ENCODE measurements at places on chromosomes 11 and 22.

DNA sequence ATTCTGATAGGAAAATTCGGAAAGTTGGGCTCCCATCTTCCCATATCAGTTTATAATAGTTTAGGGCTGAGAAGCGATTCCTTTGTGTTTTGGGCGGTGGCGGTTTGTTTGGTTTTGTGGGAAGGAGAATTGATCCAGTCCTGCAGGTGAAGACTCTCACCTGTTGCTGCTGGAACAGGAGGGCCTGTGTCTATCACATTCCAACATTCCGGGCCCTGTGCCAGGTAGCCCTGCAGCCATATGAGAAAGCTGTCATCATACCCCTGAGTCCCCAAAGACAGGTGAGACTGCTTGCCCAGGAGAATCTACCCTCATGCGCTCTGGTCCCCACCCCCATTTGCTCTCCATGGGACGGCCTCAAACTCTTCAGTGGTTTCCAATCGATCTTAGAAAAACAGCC lies 62.1 kb downstream of the TRAF6 start:
- DNase-seq = no peak

- DNase-seq = no peak
Measured at GRCh38 chr11:58919980-58920379, 19.3 kb upstream of the GLYATL1 start.

DNA sequence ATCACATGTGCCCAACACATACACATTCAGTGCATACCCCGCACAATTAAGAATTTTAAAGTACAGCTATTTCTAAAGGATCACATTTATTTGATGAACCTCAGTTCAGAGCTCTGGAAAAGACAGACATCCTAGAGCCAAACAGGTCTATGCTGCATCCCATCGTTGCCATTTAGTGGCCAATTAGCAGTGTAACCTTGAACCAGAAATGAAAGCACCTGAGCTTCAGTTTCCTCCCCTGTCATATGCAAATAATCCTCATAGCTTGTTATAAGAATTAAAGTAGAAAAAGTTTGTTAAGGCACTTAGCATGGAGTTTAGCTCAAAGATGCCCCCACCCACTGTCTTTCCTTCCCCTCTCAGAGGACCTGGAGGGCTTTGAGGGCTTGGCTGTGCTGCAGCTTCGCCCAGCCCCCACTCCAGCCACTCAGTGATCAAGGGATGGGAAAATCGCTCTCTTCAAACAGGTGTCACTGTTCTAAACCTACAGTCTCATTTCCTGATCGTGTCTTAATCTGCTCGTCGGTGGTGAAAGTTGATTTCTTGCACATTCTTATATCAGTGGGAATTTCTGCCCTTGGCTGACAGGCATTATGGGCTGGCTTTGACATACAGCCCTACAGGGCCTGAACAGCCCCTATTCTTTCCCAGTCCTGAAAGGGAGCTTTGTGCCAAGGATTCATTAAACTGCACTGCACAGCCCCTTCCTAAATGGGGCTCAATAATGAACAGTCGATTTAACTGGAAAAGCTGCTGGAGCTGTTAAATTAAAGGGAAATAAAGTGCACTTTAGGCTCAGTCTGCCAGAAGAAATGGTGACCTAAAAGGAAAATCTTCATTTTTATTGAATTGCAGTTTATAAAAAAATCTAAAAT lies 23.3 kb upstream of the FAM181B start:
- no peak for DNase-seq

DNA sequence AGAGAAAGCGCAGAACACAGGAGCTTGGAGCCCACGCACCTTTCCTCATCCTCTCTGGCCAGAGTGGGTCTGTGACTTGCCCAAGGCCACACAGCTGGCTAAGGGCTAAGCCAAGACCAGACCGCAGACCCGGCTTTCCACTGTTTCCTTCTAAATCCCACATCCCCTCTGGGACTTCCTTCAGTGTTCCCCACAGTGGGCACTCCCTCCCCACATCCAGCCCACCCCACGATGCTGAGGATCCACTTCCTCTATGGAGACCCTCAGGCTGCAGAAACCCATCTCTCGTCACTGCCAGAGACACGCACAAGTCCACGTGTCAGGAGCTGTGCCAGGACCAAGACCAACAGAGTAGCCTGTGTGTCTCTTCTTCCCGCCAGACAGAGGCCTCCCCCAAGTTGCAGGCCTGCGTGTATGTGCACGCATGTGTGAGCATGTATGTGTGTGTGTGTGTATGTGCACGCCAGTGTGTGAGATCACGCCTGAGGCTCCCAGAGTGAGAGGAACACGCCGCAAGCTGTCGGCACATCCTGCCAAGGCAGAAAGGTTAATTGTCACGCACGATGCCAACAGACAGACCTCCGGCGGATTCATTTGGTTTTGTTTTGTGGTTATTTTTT lies 21.6 kb downstream of the PDGFB start:
- no peak for DNase-seq

GRCh38 chr11:123381149-123381548 lies 48.9 kb upstream of the GRAMD1B start:
- DNase-seq = no peak

GRCh38 chr11:1770528-1770927 lies 6.8 kb upstream of the CTSD start:
- DNase-seq = no peak

- no peak for DNase-seq
Measured at GRCh38 chr22:29623553-29624169, 20.2 kb downstream of the NF2 start.

- no peak for DNase-seq
Measured at GRCh38 chr11:103924166-103925013, 112.0 kb upstream of the DDI1 start.

DNA sequence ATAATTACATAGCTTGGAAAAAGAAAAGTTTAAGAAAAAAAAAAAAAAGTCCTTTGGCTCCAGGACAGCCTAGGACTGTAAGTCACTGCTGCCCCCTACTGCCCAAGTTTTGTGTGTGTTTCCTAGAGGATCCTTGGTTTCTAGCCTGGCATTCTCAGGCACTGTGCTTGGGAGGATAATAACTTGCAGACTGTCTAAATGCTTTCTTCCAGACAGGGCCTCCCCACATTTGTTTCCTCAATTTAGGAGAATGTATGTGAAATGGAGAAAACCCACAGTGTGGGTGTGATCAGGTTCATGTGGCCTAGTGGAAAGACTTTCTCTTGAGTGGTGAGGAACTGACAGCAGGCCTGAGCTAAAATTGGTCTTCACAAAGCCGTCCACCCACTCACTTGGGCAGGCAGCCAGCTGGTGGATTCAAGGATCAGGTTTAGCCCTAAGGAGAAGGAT lies 191.0 kb downstream of the NAV2 start:
- DNase-seq = peak; percentile 67

DNA sequence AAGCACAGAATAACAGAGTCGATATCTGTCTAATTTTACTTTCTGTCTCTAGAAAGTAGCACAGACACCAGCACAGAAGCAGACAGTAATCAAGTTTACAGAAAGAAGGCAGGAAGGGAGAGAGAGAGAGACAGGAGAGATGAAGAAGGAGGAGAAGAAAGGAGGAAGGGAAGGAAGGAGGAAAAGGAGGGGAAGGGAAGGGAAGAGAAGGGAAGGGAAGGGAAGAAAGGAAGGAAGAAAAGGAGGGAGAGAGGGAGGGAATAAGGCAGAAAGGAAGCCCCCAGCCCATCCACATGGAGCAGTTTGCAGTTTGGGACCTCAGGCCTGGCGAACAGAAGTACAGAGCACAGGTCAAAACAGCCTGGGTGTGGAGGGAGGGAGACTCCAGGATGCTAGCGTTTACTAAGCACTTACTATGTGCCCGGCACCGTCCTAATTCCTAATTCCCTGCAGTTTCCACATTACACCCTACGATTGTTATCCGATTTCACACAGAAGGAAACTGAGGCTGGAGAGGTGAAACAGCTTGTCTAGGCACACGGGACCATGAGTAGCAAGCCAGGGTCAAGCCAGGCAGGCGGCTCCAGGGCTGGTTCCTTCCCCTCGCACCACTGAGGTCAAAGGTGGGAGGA lies 46.0 kb upstream of the WNT7B start:
- DNase-seq = no peak

GRCh38 chr22:23826510-23827350 lies 12.1 kb downstream of the DERL3 start:
- peak; percentile 75 for DNase-seq

- DNase-seq = no peak
Measured at GRCh38 chr11:87355596-87355995, 317.9 kb downstream of the TMEM135 start.

GRCh38 chr11:15665368-15665871 lies 550.7 kb downstream of the INSC start:
- no peak for DNase-seq

- DNase-seq = peak; percentile 65
Measured at GRCh38 chr22:25777870-25778269, 35.9 kb downstream of the MYO18B start.

GRCh38 chr22:39197578-39197977 lies 45.1 kb upstream of the CBX7 start:
- no peak for DNase-seq

- no peak for DNase-seq
Measured at GRCh38 chr11:65992056-65992455, 9.9 kb downstream of the EIF1AD start.

- DNase-seq = peak; percentile 79
Measured at GRCh38 chr11:85826116-85826855, 15.3 kb upstream of the SYTL2 start.

- no peak for DNase-seq
Measured at GRCh38 chr11:22510010-22510409, 115.6 kb downstream of the FANCF start.

GRCh38 chr11:65590240-65590738 lies 5.3 kb downstream of the KCNK7 start:
- DNase-seq = no peak

DNA sequence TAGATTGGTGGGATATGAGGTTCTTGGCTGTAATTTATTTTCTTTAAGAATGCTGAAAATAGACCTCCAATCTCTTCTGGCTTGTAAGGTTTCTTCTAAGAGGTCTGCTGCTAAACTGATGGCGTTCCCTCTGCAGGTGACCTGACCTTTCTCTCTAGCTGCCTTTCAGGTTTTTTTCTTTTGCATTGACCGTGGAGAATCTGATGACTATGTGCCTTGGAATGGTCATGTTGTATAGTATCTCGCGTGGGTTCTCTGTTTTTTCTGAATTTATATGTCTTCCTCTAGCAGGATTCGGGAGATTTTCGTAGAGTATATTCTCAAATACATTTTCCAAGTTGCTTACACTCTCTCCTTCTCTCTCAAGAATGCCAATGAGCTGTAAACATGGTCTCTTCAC lies 122.2 kb downstream of the DDX10 start:
- no peak for DNase-seq

DNA sequence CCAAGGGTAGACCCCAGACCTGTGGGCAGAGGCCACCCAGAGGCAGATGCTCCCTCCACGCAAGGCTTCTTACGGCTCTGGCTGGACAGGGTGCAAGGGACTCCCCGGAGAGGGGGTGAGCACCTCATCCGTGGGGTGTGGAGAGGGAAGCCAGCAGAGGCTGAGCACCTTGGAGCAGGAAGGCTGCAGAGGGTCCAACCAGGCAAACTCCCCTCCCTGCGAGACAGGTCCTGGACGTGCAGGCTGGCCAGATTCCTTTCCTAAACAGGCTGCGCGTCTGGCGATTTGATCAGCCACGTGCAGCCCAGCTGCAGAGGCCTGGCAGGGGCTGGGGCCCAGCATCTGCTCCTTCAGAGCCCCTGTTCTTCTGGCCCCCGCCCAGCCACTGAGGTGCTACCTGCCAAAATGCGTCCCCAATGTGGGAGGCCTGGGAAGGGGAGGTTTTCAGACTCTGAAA lies 49.3 kb downstream of the WNT11 start:
- peak; percentile 78 for DNase-seq

DNA sequence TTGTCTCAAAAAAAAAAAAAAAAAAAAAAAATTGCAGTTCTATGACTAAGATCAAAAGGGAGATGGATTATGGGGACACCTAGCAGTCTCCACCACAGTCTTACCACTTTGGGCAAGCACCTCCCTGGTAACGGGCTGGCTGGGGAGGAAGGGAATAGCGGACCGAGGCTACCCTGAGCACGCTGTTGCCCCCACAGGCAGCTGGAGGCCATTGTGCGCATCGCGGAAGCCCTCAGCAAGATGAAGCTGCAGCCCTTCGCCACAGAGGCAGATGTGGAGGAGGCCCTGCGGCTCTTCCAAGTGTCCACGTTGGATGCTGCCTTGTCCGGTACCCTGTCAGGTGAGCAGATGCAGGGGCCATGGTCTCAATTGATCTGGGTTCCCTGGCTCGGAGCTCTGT lies 21.2 kb downstream of the MCM5 start:
- DNase-seq = no peak

- DNase-seq = no peak
Measured at GRCh38 chr11:86073948-86074347, 5.1 kb upstream of the PICALM start.

DNA sequence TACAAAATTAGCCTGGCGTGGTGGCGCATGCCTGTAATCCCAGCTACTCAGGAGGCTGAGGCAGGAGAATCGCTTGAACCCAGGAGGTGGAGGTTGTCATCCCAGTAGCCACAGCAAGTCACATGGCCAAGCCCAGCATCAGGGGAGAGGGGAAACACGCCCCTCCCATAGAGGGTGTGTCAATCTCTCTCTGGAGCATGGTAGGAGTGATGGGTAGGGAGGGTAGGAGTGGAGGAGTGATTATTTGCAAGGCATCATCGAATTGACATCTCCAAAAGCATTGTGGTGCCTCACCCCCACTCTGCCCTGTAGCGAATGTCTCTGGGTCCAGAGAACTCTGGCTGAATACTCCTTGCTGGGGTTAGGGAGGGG lies 6.1 kb upstream of the SSTR3 start:
- DNase-seq = no peak

DNA sequence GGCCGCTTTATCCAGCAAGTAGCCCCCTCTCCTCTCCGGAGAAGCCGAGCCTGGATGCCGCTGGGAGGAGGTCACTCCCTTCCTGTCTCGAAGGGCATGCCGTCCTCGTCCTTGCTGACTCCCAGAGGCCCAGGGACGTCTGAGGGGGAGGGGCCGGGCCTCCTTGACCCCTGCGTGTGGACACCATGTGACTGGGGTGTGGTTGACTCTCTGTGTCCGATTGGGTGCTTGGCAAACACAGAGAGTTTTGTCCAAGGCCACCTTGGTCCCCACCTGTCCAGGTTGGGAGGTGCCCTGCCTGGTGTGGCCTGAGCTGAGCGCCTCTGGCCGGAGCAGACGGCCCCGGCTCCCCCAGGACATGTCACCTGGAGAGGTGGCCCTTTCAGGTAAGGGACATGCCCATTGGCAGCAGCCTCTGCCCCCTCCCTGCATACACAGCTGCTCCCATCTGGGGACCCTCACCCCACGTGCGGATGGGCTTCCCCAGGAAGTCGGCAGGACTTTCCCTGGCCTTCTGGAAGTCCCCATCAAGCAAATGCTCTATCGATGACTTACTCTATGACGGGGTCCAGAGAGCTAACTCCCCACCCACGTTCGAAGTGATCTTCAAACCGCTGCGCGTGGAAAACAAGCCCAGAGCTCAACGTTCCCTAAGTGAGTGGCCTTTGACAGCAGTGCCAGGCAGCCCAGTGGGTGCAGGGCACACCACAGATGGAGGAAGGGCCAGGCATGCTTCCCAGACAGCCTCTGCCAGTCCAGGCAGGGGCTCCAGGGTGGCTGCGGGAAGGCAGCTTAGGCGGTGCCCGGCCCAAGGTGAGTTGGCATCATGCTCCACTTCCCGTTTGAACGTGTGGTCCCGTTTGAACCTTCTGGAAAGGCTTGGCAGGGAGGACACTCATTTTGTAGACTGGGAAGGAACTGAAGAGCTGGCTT lies at the start of gene SMIM38:
Gene SMIM38 (plus strand): TSS at position 634 of the 933 bp plus-strand sequence. CDS start 1,912 bp downstream, outside the sequence.
- no peak for DNase-seq
